ENCODE measurements at places on chromosomes 6 and 20.

- no peak for DNase-seq
These were observed 933.7 kb upstream of the GJE1 start for GRCh38 chr6:141199074-141199473.

DNA sequence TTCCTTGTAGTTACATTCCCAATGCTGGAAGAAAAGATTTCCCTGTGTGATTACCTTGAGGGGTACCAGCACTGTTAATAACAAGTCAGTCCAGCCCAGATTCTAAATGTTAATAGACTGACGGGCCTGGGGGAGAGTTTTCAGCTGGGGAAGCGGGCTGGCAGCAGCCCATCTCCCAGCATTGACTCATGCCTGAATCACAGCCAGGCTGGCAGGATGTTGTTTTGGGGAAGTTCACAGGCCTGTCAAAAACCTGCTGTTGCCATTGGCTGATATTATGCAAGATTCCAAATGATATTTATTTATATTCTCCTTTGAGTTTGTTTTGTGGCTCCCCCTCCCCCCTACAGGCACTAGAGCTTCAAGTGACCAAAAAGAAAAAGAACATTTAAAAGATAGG is 213.9 kb upstream of the CNR1 start:
- no peak for DNase-seq

GRCh38 chr6:27287751-27288135 is 24.3 kb downstream of the POM121L2 start:
- DNase-seq, result no peak

DNA sequence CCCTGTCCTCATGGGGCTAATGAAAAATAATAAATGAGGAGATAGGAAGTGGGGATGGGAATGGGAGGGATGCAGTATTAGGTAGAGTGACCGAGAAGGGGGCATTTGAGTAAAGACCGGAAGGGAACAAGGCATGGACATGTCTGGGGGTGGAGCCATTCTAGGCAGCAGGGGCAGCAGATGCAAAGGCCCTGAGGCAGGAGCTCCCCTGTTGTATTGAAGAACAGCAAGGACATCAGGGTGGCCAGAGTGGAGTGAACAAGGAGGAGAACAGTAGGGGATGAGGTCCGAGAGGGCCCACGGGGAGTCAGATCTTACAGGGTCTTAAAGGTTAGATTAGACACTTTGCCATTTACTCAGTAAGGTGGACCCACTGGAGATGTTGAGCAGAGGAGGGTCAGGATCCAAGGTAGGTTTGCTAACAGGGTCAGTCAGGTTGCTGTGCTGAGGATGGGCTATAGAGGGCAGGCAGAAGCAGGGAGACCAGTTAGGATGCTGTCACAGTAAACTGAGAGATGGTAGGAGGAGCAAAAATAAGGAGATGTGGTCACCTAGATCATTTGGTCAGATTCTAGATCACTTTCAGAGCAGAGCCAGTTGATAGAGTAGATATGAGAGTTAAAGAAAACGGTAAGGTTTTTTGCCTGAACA is 18.7 kb downstream of the TAF8 start:
- DNase-seq, result no peak
